ENCODE measurements at places on chromosomes 12 and 14. TPM values are rescaled to one million over a fixed set of nuclear protein-coding genes. Genes with fewer than 3 reads are reported as not detected.
A peak's percentile ranks its signal among the peaks of the same experiment; 100 is the strongest.

Gene LBHD2
- total RNA-seq = not detected

Gene SCNN1A
- total RNA-seq = not detected

Gene DPY19L2
- 1.1 TPM for total RNA-seq

- ATAC-seq = no peak
Measured at GRCh38 chr12:6097411-6097810, 27.1 kb downstream of the VWF start.

GRCh38 chr14:88748288-88748687 is 44.5 kb downstream of the EML5 start:
- no peak for ATAC-seq

DNA sequence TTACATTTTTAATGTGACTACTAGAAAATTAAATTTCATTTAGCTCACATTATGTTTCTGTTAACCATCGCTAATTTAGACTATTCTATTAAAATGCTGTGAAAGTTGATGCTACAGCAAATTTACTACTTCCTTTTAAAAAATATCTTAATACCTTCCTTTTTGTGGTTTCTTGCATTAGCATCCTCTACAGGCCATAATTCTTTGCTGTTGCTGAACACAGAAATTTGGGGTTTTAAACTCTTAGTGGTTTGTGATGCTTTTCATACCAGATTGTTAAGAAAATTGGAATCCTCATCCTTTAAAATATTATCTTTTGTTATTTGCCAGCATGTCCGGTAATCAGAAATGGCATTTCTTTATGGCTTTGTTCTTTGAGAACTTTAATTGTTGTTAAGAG is 18.1 kb downstream of the WNK1 start:
- ATAC-seq = no peak

- ATAC-seq = no peak
Measured at GRCh38 chr12:111046896-111047295, 126.5 kb upstream of the MYL2 start.

- no peak for ATAC-seq
Measured at GRCh38 chr14:74064883-74065282, 19.4 kb downstream of the ALDH6A1 start.

- ATAC-seq = no peak
Measured at GRCh38 chr12:64840949-64841717, 16.7 kb downstream of the TBC1D30 start.

GRCh38 chr12:131758016-131758739 is 47.3 kb downstream of the SFSWAP start:
- no peak for ATAC-seq

- peak; percentile 48 for ATAC-seq
Measured at GRCh38 chr14:45201905-45202304, 51.1 kb downstream of the MIS18BP1 start.

DNA sequence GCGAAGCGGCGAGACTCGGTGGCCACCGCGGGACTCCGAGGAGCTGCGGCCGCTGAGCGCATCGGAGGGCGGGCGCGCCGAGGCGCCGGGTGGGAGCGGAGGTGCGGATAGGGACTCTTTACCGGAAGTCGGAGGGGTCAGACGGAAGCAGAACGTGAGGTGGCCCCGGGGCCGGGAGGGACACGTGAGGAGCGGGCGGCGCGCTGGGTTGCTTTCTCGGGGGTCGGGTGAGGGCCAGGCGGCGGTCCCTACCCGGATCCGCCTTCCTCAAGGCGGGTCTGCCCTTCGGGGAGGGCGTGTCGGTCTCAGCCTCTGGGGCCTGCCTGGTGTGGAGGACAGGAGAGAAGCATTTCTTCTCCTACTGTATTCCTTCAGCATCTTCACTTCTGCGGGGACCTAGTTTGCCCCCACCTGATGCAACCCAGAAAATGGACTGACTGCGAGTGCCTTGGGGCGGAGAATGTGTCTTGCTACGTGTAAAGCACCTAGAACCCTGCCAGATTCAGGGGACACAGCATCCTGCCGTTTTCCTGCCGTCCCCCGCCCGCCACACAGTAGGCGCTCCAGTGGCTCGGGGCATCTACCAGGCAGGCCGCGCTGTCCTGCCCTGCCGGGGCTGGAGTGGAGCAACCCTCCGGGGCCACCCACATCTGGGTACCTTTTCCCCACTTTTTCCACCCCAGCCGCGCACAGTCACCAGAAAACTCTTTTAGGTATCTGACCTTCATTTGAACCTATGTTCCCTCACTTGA is 514 bp upstream of the ATXN2 start:
- ATAC-seq = peak; percentile 77
